ENCODE measurements at places on chromosomes 7 and 10.

- DNase-seq, result no peak
Observed at GRCh38 chr7:138449580-138449979, 10.5 kb upstream of the TRIM24 start.

- no peak for DNase-seq
Observed at GRCh38 chr7:40795607-40796006, 660.8 kb downstream of the SUGCT start.

- DNase-seq, result no peak
Observed at GRCh38 chr10:123869020-123869414, 22.6 kb downstream of the CPXM2 start.

GRCh38 chr10:5445006-5445405 lies 32.6 kb downstream of the NET1 start:
- no peak for DNase-seq

DNA sequence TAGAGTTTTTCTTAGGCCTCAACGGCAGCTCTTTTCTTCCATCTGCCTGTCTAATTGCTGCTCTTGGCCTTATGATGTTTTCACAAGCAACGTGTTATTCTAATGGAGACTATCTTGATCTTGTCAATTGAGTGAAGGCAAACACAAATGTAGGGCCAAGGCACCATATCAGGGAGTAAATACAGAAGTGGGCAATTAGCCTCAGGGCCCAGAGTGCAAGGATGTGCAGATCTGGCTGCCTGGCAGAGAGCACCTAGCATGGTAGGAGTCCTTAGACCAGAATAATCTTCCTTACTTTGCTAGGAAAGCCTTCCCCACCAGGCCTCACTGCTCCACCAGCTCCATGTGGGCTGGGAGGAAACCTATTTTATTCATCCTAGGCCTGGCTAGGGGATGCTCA lies 590.9 kb downstream of the LRMDA start:
- DNase-seq, result no peak

- DNase-seq, result no peak
Observed at GRCh38 chr7:32616625-32617024, 121.3 kb downstream of the AVL9 start.

- no peak for DNase-seq
Observed at GRCh38 chr10:34816501-34817002, 1.5 kb upstream of the PARD3 start.

GRCh38 chr10:124762281-124762680 lies 18.1 kb upstream of the FAM53B start:
- no peak for DNase-seq

GRCh38 chr10:127524908-127525665 lies 24.0 kb upstream of the NPS start:
- no peak for DNase-seq

DNA sequence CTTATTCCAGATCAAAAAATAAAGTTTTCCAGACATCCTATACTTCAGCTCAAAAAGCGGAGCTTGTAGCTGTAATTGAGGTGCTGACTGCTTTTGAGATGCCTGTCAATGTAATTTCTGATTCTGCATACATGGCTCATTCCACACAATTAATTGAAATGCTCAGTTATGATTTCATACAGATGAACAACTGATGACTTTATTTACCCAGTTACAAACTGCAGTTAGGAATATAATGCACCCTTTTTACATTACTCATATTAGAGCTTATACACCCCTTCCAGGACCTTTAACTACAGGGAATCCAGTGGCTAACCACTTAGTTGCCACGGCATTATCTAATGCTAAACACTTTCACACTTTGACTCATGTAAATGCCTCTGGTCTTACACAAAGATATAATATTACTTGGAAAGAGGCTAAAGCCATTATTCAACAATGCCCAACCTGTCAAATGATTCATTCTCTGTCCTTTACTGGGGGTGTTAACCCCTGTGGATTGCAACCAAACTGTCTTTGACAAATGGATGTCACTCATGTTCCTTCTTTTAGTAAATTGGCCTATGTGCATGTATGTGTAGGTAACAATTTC lies 147.3 kb downstream of the ZNF33B start:
- no peak for DNase-seq

DNA sequence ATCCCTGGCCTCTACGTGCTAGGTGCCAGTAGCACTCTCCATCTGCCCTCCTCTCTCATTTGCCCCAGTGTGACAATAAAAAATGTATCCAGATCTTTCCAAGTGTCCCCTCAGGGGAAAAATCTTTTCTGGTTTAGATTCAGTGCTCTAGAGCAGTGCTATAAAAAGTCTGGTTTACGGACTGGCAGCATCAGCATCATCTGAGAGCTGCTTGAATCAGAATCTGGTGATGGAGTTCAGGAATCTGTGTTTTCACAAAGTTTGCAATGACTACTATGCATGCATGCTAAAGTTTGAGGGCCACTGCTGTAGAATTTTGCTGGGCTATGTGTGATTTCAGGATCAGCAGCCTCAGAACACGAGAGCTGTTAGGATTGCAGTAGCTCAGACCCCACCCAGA lies 356.5 kb downstream of the PHF14 start:
- DNase-seq, result no peak

GRCh38 chr7:154853063-154853726 lies 149.7 kb downstream of the PAXIP1 start:
- no peak for DNase-seq

- DNase-seq, result peak; percentile 66
Observed at GRCh38 chr10:23293145-23293724, 51.4 kb downstream of the C10orf67 start.

GRCh38 chr10:239109-239508 lies 103.9 kb downstream of the ZMYND11 start:
- no peak for DNase-seq

GRCh38 chr10:80455461-80456349 lies 1.6 kb downstream of the TSPAN14 start:
- DNase-seq, result no peak

GRCh38 chr10:94002156-94002555 lies 8.4 kb downstream of the PLCE1 start:
- DNase-seq, result no peak

DNA sequence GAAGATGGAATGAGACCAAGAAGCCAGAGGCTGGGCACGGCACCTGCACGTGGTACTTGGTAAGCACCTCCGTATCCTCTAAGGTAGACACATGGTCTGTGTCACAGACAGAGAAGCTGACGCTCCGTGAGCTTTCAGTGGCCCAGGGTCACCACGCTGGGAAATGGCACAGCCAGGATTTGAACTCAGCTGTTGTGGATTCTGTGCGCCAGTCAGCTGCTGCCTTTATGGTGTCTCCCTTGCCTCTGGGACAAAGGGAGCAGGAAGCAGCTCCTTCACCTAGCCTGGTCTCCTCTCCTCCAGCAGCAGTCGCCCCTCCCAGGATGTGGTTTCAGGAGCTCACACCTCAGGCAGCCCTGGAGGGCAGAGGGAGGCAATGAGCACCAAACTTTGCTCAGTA lies 110.8 kb downstream of the ARHGAP22 start:
- DNase-seq, result no peak

DNA sequence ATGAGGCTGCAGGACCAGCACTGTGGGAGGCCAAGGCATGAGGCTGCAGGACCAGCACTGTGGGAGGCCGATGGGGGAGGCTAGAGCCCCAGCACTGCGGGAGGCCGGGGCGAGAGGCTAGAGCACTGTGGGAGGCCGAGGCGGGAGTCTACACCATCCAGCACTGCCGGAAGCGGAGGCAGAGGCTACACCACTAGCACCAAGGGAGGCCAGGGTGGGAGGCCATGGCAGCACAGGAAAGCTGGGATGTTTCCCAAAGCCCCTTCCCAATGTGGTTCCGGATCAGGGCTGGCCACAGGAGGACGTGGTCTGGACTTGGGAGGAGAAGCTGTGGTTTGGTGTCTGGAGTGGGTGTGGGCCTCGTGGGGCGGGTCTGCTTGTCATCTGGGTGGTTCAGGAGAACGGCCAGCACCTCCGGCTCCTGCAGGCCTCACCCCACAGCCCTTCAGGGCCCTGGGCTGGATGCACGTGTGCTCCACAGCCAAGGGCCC lies 43.6 kb downstream of the PDGFA start:
- DNase-seq, result no peak

GRCh38 chr7:140638173-140638791 lies 2.3 kb downstream of the DENND2A start:
- DNase-seq, result no peak

GRCh38 chr10:34906067-34906965 lies 91.2 kb upstream of the PARD3 start:
- DNase-seq, result peak; percentile 26

DNA sequence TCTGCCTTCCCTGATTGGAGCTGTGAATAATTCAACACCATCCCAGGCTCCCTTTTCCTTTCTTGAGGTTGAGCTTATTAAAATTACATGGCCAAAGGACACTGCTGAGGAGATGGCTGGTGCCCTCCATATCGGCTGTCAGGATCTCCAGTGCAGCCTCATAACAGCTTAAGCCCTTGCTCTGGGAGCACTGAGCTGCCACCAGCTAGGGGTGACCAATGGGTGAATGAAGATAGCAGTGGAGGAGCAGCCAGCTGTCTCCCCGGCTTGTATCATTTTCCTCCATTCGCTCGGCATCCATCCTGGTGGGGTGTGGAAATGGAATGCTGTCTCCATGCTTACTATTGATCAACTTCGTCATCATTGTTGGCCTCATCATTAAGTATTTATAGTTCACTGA lies 154.6 kb downstream of the TMEM178B start:
- no peak for DNase-seq

DNA sequence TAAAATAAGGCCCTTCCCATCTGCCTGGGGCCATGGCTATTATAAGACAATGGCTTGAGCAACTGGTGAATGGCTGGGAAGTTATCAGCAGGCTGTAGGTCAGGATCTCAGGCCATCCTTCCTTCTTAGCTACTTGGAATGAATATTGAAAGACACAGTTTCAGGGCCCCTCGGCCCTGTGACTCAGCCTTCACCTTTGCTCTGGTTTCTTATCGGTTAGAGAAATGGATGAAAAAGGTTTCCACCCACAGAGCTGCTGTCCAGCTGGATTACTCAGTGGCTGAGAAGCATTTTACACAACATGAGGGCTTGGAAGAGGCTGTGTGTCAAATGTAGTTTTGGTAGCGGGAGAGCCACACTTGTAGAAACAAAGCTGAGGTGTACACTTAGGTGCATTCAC lies 9.4 kb downstream of the ACSL5 start:
- no peak for DNase-seq

DNA sequence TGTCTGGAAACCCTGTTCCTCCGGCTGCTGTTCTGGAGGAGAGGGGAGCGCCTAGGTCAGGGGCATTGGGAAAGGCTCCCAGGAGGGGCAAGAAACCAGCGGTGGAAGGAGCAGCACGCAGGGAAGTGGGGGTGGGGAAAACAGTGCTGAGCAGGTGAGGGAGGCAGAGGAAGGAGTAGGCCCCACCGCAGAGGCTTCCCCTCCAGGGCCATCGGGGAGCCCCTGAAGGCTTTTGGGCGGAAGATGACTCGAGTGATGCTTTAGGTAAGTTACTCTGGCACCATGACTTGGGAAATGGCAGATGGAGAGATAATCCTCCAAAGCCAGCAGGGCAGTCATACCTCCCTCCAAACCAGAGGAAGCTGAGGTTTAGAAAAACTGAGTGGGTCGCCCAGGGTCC lies 106.5 kb upstream of the ANLN start:
- no peak for DNase-seq

- no peak for DNase-seq
Observed at GRCh38 chr10:131975003-131975402, 6.7 kb downstream of the BNIP3 start.

- no peak for DNase-seq
Observed at GRCh38 chr7:44760034-44760580, 11.5 kb downstream of the ZMIZ2 start.

DNA sequence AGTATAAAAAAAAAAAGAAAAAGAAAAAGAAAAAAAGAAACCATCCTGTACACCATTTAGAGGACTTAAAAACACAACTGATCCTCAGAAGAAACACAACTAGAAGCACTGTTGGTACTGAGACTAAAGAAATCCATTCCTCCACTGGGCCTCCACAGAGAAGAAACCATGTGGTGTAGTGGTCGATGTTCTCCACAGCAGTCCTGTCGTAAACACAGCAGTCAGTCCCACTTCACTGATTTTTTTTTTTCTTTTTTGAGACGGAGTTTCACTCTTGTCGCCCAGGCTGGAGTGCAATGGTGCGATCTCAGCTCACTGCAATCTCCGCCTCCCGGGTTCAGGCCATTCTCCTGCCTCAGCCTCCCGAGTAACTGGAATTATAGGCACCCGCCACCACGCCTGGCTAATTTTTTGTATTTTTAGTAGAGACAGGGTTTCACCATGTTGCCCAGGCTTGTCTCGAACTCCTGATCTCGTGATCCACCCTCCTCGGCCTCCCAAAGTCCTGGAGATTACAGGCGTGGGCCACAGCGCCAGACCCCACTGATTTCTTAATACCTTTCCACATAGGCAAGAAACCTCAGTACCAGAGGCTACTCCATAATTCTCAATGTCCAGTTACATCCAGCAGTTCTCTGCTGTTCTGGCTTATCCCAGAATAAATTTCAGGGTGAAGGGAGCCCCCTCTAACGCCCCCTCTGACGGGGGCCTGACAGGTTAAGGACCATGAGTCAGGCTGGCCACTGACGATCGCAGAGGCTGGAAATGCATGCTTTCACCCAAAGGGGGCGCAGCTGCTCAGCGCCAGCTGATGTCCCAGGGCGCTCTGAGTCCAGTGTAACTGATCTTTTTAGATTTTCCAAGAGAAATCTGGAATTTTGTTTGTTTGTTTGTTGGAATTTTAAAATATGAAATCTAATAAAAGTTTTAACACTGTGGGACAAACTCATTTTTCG lies 24.8 kb upstream of the FFAR4 start:
- DNase-seq, result no peak

DNA sequence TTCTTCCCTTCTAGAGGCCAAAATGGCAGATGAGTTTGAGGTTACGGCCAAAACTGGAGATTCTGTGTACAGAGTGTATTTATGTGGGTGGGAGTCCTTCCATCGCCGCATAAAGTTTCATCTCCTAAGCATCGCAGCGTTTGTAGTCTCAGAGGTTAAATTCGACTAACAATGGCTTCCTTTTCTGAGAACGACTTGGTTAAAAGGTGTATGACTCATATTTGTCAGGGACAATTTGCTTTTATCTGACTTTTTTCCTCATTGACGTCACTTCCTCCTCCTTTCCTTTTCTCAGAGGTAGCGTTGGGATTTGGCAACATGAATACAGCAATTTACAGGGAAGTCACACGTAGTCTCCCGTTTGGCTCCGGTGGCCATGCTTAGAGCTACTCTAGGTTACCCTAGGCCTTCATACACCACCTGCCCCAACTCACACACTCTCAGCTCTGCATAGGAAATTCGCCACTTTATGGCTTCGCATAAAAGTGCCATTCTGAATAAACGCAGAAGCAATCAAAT lies 37.6 kb upstream of the TCF7L2 start:
- DNase-seq, result no peak

All from NCI-H1105 (cell line).